ENCODE measurements at places on chromosomes 6 and 20.

- DNase-seq: no peak
These were observed 19.8 kb upstream of the KCNG1 start for GRCh38 chr20:51042657-51043247.

GRCh38 chr6:125549202-125549884, 200.1 kb upstream of the HEY2 start:
- DNase-seq: no peak

GRCh38 chr20:1434571-1435336, 31.9 kb downstream of the NSFL1C start:
- peak; percentile 90 for DNase-seq

DNA sequence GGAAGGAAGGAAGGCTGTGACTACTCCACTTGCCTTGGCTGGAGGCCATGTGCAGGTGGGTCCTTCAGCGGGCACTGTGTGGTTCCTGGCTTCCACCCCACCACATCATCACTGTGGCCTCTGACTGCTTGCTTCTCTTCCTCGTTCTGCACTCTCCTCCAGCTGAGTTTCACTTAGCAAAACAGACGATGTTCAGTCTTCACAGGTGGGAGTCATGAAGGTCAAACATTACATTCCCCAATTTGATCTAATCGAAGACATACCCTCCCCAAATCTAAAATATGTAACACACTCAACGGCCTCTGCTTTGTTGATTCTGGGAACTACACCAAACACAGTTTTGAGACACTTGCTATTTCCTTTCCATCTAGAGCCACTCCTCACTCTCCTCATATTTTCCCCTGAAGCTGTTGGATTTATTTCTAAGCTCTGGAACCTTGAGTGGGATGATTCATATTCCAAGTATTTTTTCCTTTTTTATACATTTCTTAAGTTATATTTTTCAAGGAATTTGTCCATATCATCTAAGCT, 132.5 kb upstream of the FOXA2 start:
- peak; percentile 94 for DNase-seq

DNA sequence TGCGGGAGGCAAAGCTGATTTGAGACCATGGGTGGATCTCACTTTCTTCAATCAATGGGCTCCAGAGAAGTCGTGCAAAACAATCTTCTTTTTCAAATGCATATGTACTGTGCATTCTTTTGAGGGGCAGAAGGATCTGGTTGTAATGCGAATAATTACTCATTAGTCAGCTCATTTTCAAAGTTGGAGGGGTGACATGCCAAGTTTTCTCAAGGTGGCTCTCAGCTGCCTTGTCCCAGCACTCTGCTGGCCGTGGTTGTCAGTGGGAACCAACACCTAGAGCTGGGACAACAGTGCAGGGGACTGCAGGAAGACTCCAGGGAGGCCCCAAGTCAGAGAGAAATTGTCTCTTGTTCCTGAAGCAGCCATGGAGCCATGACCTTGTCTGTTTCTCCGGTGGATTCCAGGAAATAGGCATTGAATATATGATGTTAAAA, 25.3 kb downstream of the MYT1 start:
- DNase-seq: no peak

GRCh38 chr20:62210496-62210855, 9.6 kb downstream of the HRH3 start:
- DNase-seq: no peak

DNA sequence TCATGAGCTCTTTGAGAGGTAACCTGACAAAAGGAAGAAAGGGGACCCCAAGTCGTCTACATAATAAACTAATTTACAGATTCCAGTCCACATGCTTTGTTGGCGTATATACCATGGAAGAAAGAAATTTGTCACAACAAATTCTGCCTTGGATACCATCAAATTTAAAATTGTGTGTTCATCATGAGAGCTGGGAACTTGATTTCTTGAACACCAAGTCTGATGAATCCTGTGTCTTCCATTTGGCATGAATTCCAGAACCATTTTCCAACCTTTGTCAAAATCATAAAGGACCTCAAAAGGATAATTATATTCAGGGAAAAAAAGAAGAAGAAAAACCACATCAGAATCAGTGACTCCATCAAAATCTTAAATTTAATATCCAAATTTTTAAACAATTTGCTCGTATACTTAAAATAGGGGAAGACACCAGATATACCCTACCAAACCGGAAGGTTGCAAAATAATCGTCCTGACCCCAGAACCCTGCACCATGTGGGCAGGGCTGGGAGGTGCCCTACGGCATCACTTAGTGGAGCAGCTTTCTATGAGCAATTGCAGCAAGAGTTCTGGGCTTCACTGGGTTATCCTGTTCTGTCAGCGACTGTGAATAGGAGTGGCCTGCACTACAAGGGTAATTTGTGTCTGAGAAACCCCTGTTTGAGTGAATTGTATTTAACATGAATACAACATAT, 74.1 kb upstream of the INSM1 start:
- DNase-seq: no peak
